ENCODE measurements at places on chromosomes 3 and 15.

- no peak for DNase-seq
Measured at GRCh38 chr15:60442763-60443162, 36.2 kb downstream of the ICE2 start.

DNA sequence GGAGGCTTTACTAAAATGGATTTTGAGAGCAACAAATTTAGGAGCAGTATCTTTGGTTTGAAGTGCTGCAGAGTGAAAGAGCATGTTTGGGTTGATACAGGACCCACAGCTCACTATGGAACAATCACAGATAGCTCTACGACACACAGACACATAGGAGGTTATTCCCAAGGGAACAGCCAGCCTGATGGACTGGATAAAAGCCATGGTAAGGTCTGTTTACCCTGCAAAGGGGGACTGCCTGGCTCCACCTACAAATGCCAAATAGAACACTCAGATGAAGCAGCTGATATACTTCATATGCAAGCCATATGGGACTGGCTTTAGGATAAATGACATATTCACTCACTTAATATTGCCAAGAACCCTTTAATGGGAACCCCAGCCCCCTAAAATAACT lies 75.4 kb downstream of the CDC25A start:
- no peak for DNase-seq

GRCh38 chr15:85625856-85626255 lies 168.9 kb downstream of the KLHL25 start:
- no peak for DNase-seq

GRCh38 chr3:99648516-99648915 lies 10.1 kb downstream of the COL8A1 start:
- DNase-seq: no peak

All from left hindlimb (tissue), 1 donor.